ENCODE measurements at places on chromosomes 3 and 15. TPM values are rescaled to one million over a fixed set of nuclear protein-coding genes. Genes with fewer than 3 reads are reported as not detected.

The ACKR4 gene
- total RNA-seq, result not detected

The CRYGS gene
- total RNA-seq, result not detected

The MST1R gene
- total RNA-seq, result 38.1 TPM

The SLC2A2 gene
- not detected for total RNA-seq

The CIAO2A gene
- total RNA-seq, result 36.1 TPM

The C3orf80 gene
- total RNA-seq, result not detected

The NUTM1 gene
- not detected for total RNA-seq

The SNTN gene
- not detected for total RNA-seq

- no peaks in the 10 kb centered on the region for H3K36me3 ChIP-seq
- H3K27me3 ChIP-seq, result no peaks in the 10 kb centered on the region
These were observed 5.8 kb downstream of the ISLR start for GRCh38 chr15:74179101-74179841.

DNA sequence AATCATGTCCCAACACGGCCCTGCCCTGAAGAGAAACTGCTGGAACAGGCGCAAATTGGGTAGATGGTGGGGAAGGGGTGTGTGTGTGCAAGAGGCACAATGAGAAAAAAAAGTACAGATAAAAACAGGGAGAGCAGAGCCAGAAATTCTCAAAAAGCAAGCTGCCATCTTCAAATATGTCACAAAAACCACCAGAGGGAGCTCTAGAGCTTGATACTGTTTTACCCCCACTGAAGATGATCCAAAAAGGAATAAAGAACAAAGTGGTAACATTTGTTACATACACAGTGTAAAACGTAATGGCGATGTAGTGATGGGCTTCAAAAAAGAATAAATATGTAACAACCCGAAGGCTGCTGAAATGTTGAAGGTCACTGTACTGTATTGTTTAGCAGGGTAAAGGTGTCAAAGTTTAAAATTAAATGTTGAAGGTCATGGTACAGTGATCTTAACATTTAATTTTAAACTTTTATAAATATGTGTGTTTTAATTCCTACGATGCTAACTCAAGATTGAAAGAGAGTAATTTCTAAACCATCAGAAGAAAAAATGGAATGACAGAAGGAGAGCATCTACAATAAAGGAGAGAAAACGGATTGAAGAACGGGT, 6.0 kb downstream of the SNRPA1 start:
- DNase-seq, result no peak
- H3K27me3 ChIP-seq, result no peaks in the 10 kb centered on the region
- peaks cover 38% of the 10 kb centered on the region for H3K36me3 ChIP-seq

DNA sequence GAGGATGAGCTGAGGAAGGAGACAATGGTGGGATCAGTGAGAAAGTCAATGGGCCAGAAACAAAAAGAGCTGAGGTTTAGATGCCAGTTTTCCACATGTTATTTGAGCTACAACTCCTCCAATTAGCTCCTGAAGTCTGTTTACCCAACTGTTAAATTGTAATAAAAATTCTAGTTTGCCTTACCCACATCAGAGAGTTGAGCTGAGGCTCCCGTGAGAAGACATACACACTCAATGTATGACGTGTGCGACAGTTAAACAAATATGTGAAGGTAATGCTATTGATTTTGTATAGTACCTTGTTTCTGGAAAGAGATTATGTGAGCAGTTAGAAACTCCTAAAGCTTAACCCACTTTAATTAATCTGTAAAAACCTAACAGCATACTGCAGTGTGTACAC, 318.1 kb upstream of the GRM7 start:
- H3K4me3 ChIP-seq, result no peak overlapping the region
- H3K27me3 ChIP-seq, result no peaks in the 10 kb centered on the region
- DNase-seq, result no peak
- no peaks in the 10 kb centered on the region for H3K4me1 ChIP-seq
- H3K36me3 ChIP-seq, result no peaks in the 10 kb centered on the region

- H3K4me1 ChIP-seq, result peaks cover 7% of the 10 kb centered on the region
- no peak overlapping the region for H3K4me3 ChIP-seq
- no peak for DNase-seq
- no peak overlapping the region for H3K27ac ChIP-seq
- H3K27me3 ChIP-seq, result no peaks in the 10 kb centered on the region
These were observed 150.3 kb upstream of the ARHGEF26 start for GRCh38 chr3:153970741-153971347.

GRCh38 chr3:122843604-122844003, 48.7 kb downstream of the SLC49A4 start:
- no peaks in the 10 kb centered on the region for H3K4me1 ChIP-seq
- H3K27ac ChIP-seq, result no peak overlapping the region
- H3K27me3 ChIP-seq, result no peaks in the 10 kb centered on the region
- no peak for DNase-seq

DNA sequence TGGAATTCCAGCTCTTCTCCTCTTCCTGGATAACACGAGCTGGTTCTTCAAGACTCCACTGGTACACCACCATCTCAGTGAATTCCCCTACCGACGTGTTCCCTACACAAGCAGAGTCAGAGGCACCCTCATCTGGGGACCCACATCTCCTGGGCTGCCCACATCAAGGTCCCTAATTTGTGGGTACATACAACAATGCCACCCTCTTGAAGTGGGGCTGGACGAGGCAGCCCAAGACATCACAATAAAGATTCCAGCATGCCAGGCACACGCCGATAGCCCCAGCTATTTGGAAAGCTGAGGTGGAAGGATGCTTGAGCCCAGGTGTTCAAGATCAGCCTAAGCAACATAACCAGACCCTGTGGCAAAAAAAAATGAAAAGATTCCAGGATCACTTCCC, 221.2 kb upstream of the LINGO1 start:
- DNase-seq, result no peak
- no peak overlapping the region for H3K4me3 ChIP-seq
- no peaks in the 10 kb centered on the region for H3K27me3 ChIP-seq

- H3K27me3 ChIP-seq, result no peaks in the 10 kb centered on the region
- H3K36me3 ChIP-seq, result no peaks in the 10 kb centered on the region
- no peak overlapping the region for H3K27ac ChIP-seq
- DNase-seq, result no peak
- peaks cover 78% of the 10 kb centered on the region for H3K4me1 ChIP-seq
- no peak overlapping the region for H3K4me3 ChIP-seq
These were observed 111.3 kb downstream of the MBNL1 start for GRCh38 chr3:152380043-152380442.

Measured in vagina (tissue), 2 donors.